Stimulated activated CD4-positive, alpha-beta T cell treated with anti-CD3 and anti-CD28 coated beads, TNF-alpha, amount 100 ng/mL, for 24 hours (primary cell): ENCODE measurements at places on chromosomes 5 and 9.

DNA sequence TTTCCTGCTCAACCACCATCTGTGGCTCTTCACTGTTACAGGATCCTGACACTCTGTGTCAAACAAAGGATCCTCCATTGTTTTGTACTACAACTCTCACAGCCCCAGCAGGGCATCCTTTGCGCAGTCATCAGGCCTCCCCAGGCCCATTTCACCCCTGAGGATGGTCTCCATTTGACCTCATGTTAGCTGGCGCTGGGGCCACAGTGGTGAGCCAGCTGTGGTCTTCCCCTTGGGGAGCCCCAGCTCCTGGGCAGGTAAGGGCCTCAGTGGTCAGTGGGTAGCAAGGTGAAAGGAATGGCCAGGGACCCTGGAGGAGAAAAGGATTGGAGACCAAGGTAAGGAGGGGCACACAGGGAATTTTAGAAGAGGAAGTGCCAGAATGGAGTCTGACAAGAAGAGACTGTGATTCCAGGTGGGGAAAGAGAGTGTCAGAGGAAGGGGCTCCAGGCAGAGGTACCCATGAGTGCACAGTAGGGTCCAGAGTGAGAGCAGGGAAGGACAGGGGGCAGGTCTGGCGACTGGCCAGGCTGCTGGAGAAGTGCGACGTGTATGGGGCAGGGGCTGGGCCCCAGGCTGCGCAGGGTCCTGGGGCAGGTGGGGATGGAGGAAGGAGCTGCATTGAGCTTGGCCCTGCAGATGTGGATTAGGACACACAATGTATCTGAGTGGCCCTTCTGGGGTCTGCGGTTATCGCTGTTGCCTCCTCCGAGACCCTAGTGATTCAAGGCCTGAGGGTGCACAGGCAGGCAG is 109.9 kb downstream of the PHF2 start:
- DNase-seq, result no peak

GRCh38 chr9:36268007-36268427 is 9.8 kb upstream of the GNE start:
- no peak for DNase-seq

DNA sequence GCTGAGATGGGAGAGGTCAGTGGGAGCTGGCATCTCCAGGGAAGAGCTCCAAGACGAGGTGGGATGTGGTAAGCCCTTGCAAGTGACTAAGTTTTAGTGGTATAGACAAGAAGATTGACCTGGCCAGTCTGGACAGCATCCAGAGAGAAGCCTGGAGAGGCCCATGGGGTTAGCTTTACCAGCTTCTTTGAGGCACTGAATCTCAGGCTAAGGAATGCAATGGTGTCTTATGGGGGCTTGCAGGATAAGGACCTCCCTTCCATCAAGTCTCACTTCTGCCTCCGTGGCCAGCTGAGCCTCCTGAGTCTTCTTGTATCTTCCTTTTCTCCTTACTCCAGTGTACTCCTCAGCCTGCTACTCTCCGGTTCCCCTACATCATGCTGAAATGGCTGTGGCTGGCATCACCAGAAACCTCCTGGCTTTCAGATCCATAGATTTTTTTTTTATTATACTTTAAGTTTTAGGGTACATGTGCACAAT is 56.5 kb upstream of the JADE2 start:
- no peak for DNase-seq

- DNase-seq, result no peak
Observed at GRCh38 chr5:136382071-136382470, 16.7 kb upstream of the TRPC7 start.

DNA sequence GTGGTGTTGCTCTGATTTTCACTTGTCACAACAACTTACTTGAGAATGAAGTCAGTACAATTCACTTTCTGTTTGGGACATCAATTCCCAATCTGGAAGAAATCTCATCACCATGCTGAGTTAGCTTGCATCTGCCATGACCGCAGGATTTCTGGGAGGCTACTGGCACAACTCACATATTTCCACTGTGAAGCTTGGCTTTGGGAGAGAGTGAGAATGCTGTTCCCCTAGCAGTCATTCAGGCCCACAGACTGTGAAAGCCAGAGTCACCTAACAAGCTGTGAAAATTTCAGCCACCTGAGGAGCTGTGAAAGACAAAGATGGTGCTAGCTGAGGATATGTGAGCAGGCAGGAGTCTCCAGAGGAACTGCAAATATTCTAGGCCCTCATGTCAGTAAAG is 365.2 kb upstream of the TUSC1 start:
- DNase-seq, result no peak

GRCh38 chr5:79621056-79621455 is 8.8 kb downstream of the TENT2 start:
- DNase-seq, result no peak

GRCh38 chr9:92026206-92027002 is 76.4 kb upstream of the ROR2 start:
- no peak for DNase-seq

- DNase-seq, result no peak
Observed at GRCh38 chr9:106383072-106383471, 479.9 kb upstream of the ZNF462 start.

DNA sequence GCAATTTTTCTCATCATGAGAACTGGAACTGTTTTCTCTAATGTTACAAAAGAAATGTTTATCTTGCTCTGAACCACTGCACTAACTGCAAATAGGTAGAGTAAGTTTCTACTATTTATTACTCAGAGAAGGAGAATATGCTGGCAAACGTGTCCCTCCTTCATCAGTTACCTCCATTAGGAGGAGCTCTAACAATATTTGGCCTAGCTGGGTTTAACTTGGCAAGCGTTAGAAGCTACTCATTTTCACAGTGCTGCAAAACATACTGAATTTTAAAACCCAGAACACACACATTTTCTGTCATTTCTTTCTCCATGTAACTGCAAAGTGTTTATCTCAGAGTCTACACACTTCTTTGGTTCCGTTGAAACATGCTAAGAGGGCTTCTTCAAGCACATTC is 101.0 kb upstream of the GABRG2 start:
- no peak for DNase-seq

- no peak for DNase-seq
Observed at GRCh38 chr5:173448856-173449255, 120.6 kb upstream of the STC2 start.

- no peak for DNase-seq
Observed at GRCh38 chr5:139141446-139142204, 56.5 kb downstream of the SIL1 start.

- no peak for DNase-seq
Observed at GRCh38 chr5:72630081-72630480, 122.9 kb upstream of the ZNF366 start.

- no peak for DNase-seq
Observed at GRCh38 chr9:88533951-88534455, 975 bp upstream of the NXNL2 start.

GRCh38 chr5:57368010-57368409 is 114.6 kb downstream of the ACTBL2 start:
- DNase-seq, result no peak

DNA sequence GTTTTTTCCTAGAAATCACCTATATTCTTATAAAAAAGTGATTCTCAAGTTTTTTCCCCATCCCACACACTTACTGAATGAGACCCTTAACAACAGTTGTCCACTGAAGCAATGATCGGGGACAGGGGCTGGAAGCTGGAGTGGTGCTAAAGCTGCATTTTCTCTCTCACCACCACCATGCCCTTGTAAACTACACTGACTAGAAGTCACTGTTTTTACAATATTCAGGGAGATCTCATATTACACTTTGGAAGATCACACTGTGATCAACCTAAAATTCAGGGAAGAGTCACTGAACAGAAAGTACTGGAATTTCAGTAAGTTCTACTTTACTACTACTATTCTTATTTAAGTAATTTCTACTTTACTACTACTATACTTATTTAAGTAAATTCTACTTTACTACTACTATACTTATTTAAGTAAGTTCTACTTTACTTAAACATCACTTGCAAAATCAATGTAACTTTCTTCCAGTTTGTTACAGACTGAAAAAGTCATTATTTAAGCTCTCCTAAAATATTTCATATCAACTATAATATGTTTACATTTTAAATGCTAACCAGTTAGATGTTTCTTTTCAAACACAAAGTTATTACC is 164.3 kb downstream of the AGTPBP1 start:
- DNase-seq, result no peak

DNA sequence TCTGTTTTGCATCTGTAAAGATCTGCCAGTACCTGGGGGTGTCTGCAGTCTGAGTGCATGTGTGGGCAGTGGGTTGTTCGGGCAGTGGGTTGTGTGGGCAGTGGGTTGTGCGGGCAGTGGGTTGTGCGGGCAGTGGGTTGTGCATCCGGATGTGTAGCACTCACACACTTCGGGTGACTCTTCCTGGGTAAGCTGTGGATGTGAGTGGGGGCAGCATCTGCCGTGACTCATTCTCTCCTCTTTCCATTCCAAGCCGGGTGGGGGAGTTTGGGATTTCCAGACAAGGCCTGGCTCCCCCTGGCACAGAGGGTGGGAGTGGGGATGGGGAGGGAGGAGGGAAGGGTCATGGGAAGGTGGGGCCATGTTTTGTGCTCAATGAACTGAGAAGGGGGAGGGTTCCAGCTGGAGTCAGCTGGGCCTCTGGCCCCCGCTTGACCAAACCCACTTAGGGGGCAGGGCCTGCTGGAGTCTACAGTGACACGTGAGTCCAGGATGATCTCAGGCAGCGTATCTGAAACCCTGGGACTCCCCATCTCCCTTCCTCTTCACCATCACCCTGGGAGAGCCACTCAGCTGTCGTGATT is 8.3 kb downstream of the CRB2 start:
- no peak for DNase-seq

DNA sequence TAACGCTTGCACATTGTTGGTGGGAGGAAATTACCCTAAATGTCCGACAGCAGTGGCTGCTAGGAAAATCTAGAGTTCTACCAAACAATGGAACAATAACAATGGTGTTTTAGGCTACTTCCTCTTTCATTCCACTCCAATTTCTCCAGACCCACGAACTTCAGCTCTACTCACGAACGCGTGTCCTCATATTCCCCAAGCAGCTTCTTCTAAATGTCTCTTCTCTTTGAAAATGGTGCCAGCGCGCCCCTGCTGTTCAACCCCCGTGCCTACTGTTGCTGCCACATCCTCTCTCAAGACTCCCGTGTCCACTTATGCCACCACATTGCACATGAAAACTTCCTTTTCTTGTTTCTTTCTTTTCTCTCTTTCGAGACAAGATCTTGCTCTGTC is 25.6 kb downstream of the OR2V2 start:
- no peak for DNase-seq

DNA sequence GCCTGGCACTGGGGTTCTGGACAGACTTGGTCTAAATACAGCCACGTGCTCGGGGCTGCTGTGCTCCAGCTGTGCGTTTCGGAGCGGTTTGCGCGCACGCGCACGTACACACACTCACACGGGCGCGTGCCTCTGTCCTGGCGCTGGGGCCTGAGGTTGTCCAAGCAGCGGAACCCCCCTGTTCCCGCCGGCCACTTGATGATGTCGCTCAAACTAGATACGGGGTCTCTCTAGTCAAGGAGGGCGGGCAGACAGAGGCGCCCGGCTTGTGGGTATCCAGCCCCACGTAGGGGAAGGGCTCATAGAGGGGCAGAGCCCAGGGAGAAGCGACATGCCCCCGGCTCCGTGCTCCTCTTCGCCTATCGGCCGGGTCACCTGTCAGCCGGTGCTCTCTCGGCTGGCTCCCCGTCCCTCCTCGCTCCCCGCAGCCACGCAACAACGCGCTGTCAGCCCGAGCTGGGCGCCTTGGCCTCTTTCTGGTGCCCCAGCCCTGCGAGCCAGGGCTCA is 8.9 kb downstream of the NR2F1-AS1 start:
- DNase-seq, result no peak

DNA sequence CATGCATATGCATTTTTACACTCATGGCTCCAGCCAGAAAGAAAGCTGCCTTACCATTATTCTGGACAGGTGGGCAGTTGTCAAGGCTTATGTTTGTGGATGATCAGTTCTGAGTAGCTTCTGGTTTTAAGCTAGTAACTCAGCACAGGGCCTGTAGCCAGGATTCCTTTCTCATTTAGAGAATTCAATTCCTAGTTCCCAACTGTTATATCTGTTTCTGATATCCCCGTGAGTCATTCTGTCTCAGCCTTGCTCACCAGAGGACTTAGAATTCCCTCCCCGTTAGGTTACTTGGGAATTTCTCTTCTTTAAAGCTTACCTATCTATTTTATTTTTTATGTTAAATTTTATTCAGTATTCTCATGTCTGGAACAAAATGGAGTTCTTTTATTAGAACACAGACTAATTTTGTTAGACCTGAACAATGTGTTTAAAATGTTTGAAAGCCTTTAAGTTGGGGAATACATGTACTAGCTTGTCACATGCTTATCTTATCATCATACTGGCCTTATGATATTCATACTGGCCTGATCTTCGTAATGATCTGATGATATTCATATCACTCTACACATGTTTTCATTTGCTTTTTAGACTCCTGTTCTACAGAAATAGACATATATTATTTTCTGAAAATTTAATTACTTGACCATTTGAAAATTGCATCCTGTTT is 47.1 kb downstream of the CAST start:
- no peak for DNase-seq

GRCh38 chr5:173696216-173696615 is 79.8 kb upstream of the BOD1 start:
- DNase-seq, result no peak

DNA sequence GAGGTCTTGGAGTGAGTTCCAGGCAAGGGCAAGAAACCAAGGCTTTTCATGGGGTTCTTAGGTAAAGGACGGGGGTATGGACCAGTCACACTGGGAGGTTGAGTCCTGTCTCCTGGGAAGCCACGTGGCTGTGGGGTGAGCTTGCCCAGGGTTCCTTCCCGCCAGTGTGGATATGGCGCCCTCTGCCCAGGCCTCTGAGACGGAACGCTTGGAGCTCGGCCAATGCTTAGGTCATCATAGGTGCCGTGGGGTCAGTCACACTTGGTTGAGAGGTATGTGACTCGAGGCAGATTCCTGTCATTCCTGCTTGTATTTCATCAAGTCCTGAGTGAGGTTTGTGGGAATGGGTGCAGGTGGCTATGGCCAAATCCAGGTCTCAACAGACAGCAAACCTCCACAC is 46.2 kb downstream of the TENT4A start:
- DNase-seq, result no peak

DNA sequence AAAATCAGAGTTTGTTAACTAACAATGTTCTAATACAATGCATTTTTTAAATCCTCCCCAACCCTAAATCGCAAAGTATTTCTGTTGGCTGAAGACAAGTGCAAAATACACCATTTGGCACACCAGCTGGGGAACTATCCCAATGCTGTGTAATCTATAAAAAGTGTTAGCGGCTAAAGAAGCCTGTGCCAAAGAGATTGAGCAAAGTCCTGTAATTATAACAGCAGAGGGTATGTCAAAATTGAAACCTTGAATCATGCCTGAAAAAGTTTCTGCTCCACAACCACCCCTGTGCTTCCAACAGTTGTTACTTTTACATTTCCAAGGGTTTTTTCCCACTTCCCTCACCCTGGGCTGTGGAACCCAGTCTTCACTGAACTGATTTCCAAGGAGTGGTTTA is 83.1 kb upstream of the PLPP6 start:
- DNase-seq, result no peak

GRCh38 chr9:126615791-126616447 is 2.2 kb downstream of the LMX1B start:
- DNase-seq, result no peak

DNA sequence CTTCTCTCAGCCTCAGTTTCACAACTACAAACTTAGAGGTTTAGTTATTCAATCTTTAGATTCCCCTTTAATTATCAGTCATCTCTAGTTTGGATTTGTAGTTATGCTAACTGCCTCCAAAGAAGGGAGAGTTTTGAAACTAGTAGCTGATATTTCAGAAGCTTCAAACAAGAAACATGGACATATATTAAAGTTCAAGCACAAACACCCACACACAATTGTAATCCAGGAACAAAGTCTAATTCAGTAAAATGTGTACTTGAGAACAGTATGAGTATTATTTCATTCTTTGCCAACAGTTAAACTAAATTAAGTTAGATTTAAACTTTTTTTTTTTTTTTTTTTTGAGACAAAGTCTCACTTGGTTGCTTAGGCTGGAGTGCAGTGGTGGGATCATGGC is 71.2 kb upstream of the ABCA1 start:
- no peak for DNase-seq
